ENCODE measurements at places on chromosomes 5 and 9.
A peak's percentile ranks its signal among the peaks of the same experiment; 100 is the strongest.

GRCh38 chr5:110896901-110897300, 158.1 kb downstream of the SLC25A46 start:
- peak; percentile 69 for DNase-seq

DNA sequence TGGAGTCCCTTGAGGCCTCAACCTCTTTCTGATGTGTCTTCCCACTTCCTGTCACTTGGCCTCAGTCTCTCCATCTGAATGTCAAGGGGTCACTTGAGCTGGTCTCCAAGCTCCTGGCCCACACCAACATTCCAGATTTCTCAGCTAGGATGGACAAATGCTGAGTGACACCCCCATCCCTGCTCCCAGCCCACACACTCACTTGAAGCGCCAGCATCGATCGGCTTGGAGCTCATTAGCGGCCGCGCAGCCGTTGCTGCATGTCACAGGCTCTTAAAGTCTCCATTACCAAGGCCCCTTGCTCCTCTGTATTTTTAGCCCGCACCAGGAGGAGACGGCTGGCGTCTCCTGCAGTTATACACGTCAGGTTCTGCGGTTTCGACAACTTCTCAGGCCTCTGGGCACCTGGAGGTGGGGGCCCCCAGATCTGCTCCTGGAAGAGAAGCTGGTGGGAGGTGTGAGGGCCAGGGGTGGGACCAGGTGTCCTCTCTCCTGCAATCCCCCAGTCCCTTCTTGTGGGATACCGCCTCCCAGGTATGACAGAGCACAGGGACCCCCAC, 33.4 kb upstream of the ARAP3 start:
- no peak for DNase-seq

GRCh38 chr5:114255260-114255659, 106.6 kb upstream of the KCNN2 start:
- DNase-seq = no peak

DNA sequence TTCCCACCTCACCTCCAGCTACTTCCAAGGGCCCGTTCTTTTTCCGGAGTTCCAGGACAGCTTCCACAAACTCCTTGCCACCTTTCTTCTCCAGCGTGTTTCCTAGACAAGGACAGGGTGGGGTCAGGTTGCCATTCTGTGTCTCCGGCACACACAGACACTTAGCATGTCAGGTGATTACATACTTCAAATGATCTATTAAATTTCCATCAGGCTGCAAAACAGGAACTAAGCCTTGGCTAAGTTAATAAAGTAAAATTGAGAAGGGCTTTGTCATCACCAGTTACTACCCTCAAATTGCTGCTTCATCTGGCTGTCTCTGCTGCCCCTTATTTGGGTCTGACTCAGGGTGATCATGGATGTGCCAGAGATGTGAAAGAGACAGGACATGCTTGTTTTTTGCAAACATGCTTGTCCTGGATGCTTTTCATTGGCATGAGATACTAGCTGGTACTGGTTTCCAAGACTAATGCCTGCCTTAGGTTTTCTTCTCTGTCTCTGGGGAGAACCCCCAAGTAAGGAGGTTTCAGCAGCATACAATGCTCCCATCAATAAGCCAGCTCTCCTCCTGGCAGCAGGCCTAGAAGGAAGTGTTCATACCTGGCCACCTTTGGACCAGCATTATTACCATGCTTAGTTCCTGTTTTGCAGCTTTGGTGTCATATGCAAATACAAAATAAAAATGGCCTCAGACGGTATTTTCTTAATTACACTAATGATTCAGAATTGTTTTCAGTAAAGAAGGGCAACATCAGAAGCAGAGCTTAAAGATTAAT, 52.9 kb downstream of the MACROH2A1 start:
- no peak for DNase-seq

GRCh38 chr5:111068213-111068612, 3.3 kb upstream of the TSLP start:
- DNase-seq = peak; percentile 40

- DNase-seq = no peak
Measured at GRCh38 chr5:169127431-169127830, 173.5 kb downstream of the SLIT3 start.

GRCh38 chr5:9888501-9888901, 258.4 kb upstream of the TAS2R1 start:
- DNase-seq = peak; percentile 84

DNA sequence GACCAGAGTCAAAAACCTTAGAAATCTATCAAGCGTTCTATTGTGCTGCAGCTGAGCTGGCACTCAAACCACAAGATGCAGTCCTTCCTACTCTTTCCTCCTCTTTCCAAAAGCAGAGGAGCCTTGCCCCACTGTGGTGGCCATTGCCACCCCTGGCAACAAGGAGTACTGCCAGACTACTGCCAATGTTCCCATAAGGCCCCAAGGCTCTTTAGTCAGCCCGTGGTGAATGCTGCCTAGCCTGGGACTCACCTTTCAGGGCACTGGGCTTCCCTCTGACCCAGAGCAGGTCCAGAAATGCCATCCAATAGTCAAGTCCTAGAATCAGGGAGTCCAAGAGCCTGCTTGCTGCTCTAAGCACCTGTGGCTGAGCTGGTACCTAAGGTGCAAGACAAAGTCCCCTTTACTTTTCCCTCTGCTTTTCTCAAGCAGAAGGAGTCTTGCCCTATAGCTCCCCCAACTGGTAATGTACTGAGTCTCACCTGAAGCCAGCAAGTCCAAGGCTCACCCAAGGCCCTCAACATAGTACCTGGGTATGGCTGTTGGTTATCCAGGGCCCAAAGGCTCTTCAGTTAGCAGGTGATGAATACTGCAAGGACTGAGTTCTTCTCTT, 219.4 kb downstream of the ATPSCKMT start:
- DNase-seq = peak; percentile 64

- no peak for DNase-seq
Measured at GRCh38 chr9:127165116-127165515, 42.7 kb upstream of the ANGPTL2 start.

- DNase-seq = no peak
Measured at GRCh38 chr9:15469862-15470261, 40.9 kb downstream of the PSIP1 start.

- no peak for DNase-seq
Measured at GRCh38 chr5:73946278-73946677, 320.3 kb downstream of the ARHGEF28 start.
